SJSA1 (cell line): ENCODE measurements at places on chromosomes 16 and 17.

GRCh38 chr16:35196313-35196712, 1736.9 kb downstream of the TP53TG3F start:
- DNase-seq = no peak

DNA sequence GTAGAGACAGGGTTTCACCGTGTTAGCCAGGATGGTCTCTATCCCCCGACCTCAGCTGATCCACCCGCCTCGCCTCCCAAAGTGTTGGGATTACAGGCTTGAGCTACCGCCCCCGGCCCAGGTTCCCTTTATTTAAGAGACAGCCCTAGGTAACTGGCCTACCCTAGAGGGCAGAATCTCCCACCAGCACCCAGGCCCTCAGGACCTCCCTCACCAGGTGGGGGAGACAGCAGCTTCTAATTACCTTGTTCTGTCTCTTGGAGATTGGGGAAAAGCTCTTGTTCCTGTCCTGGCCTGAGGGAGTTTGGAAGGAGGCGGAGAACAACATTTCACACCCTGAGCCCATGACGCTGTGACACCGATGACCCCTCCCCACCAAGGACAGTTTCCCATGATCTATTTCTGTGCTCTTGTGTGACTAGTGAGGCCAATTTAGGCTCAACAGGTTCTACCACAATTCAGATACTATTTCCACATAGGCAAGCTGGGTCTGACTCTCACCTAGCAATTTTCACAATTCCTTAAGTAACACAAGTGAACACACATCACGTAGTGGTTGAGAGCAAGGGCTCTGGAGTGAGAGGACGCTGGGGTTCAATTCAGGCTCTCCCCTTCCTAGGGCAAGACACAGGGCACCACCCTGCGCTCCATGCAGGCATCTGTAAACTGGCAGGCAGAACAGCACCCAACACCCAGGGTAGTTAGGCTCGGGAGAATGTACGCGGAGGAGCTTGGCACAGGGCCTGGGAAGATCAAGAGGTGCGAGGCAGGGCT, 20.4 kb downstream of the HDAC5 start:
- no peak for DNase-seq

- DNase-seq = no peak
These were observed 132.2 kb downstream of the SKAP1 start for GRCh38 chr17:48297825-48298224.

DNA sequence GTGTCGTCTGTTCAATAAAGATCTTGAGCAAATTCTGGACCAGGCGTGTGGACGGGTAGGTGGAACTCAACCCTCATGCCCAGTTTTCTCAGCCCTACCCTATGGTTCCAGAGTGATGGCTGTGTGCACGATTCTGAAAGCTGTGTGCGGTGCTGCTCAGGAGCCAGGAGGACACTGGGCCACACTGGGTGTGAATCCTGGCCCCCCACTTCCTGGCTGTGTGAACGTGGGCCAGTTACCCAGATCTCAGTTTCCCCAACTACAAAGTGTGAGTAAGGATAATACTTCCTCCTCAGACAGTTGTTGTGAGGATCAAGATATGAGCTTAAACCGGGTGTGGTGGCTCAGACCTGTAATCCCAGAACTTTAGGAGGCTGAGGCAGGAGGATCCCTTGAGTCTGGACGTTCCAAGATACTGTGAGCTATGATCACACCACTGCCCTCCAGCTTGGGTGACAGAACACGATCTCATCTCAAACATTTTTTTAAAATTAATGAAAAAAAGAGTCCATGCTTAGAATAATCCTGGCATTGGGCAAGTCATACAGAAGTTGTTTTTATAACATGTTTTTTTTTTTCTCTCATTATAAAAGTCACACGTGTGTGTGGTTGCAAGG, 14.7 kb upstream of the MPRIP start:
- no peak for DNase-seq

DNA sequence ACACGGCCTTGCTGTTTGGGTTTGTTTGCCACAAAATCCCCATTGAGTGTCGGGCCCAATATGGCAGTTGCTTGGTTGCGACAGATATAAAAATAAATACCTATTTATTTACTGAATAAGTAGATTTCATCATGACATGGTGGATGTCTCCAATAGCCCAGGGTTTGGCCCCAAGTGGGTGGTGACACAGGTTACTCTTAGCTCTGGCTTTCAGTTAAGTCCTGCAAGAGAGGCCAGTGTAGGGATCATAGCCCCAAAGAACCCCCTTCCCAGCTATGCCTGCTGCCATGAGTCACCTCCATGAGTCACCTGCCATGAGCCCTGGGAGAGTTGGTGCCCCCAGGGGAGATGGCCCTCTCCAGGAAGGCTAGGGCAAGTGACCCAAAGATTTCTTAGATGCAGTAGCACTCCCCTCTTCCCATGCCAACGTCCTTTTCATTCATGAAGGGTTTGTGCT, 78.7 kb upstream of the LGALS9 start:
- peak; percentile 74 for DNase-seq

- no peak for DNase-seq
These were observed 542.7 kb upstream of the PSMD7 start for GRCh38 chr16:73753931-73754330.

GRCh38 chr16:49532873-49533272, 159.3 kb downstream of the C16orf78 start:
- no peak for DNase-seq

DNA sequence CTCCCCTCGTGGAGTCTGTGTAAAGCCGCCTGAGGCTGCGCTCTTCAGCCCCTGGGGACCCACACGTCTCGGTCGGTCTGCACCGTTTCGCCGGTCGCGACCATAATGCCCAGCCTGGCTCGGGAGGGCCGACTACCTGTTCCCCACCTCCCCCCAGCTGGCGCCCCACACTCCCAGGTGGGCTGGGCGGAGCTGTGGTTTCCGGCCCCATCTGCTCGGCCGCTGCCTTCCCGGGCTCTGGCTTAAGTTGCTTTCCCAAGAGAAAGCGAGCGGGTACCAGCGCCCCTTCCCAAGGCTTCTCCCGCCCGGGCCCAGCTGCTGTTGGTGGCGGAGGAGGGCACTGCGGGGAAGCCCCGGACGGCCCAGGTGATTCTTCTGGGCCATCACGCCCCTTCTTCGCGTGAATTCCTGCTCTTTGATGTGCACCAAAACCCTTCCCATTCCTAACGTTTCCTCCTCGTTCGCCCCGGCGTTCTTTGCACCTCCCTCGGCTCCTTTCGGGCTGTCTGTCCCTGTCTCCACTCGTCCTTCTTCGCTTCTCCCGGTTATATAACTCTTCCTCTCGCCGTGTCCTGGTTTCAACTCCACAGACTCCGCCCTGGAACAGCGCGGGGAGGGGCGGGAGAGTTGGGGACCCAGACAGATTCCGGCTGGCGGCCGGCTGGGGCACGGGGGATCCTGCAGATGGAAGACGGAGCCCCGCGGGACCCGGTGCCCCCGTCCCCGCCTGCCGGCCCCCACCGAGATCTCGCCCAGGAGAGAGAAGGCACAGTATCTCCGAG, 2.0 kb downstream of the KDM6B start:
- DNase-seq = no peak

GRCh38 chr16:14505846-14506245, 124.2 kb downstream of the PARN start:
- no peak for DNase-seq

DNA sequence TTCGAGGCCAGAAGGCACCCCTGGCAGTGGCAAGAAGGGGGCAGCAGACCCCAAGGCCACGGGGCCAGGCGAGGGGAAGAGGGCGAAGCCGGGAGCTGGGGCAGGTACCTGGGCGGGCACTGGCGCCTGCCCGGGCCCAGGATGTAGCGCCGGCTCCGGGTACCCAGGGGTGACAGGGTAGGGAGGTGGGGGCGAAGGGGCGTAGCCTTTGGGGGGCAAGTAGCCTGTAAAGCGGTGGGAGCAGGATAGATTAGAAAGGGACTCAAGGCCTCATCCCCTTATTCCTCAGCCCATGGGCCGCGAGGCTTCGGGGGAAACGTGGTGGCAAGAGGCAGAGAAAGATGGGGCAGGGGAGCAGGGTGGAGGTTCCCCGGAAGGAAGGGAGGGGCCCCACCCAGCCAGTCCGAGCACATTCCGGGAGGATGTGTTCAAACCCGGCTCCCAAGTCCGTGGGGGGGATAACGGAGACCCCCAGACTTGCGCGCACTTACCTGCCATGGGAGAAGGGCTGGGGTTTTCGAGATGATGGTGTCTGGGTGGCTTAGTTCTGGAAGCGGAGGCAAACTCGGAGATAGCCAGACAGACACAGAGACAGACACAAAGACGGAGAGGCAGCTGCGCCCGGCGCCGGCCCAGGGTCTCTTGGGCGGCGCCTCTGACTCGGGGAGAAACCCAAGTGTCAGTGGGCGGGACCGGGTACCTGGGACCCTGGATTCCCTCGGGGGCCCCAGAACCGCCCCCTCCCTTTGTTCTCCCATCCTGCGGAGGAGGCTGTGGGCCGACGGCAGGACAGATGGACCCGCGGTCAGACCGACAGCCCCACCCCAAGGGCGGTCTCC, 493 bp downstream of the PLSCR3 start:
- peak; percentile 33 for DNase-seq

- no peak for DNase-seq
These were observed 3.7 kb upstream of the CBX8 start for GRCh38 chr17:79800325-79801155.

- DNase-seq = no peak
These were observed 1.3 kb downstream of the SHMT1 start for GRCh38 chr17:18361837-18362697.

DNA sequence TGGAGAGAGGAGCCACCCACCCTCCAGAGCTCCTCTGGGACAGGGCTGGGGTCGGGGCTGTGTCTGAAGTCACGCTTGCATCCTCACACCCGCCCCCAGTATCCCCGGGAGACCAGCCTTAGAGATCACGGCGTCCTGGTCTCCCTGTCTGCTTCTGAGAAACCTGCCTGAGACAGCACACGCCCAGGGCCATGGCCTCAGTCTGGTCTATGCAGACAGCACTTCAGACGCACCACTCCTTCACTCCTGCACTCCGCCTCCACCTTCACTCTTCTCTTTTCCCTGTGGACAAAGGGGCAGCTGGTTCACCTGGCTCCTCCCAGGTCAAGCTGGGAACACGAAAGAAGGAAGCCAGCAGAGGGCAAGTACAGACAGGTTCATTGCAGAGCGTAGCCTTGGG, 248.0 kb upstream of the GSE1 start:
- no peak for DNase-seq
